ENCODE measurements at places on chromosomes 2 and 18.

DNA sequence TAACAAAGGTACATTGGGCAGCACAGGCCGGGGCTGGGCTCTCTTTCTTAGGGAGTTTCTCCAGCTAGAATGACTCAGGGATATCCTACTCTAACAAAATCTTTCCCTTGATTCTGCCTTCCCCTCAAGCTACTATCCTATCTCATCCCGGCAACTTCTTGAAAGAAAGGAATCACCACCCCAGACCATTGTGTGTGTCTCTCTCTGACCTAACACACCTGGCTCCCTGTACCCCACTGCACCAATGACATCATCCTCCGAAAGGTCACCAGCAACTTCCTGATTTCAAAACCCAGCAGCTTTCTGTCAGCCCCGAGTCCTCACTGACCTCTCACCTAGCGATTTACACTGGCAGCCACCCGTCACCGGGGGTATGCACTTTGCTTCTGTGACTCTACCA lies 72.1 kb upstream of the MAP4K4 start:
- DNase-seq: no peak

GRCh38 chr2:235864733-235865515 lies 303.3 kb downstream of the GBX2 start:
- DNase-seq: no peak

GRCh38 chr2:70830366-70830765 lies 5.2 kb downstream of the CD207 start:
- no peak for DNase-seq

DNA sequence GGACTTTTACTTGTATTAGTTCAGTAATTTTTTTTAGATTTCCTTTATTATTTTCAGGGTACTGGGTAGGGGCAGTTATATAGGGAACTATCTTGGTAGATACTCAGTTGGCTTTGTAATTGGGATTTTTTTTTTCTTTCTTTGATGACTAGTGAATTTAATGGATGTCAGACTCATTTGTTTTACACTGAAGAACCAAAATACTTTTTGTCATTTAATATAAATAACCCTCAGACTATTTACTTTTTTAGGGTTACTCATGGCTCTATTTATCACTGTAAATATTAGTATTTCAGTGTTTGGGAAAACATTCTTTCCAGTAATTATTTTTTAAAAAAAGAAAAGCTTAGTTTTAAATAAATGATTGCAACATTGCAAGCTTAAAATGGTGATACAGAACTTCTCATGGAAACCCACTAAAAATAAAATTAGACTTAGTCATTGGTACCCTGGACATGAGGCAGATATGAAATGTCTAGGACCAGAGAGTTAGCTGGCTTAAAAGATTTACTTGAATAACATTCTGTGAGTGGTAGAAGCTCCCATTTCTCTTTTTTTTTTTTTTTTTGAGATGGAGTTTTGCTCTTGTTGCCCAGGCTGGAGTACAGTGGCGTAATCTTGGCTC lies 74.4 kb upstream of the CYP20A1 start:
- DNase-seq: no peak

DNA sequence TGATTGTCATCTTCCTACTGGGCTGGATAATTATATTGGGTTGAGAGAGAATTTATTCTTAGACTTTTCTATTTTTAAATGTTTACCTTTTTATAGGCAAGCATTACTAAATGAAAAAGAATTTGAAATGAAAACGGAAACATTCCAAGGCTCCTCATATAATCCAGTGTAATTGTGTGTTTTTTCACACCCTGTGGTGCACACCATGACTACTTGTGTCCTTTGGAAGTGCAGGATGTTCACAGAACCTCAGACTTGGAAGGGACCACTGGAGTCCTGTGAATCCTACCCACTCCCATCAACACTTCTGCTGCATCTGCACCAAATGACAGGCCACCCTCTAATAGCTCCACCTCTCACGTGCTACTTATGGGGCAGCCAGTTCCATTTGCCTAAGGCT lies 48.0 kb downstream of the NAT8 start:
- DNase-seq: no peak

GRCh38 chr2:148726228-148726627 lies 81.7 kb downstream of the EPC2 start:
- no peak for DNase-seq

- no peak for DNase-seq
Observed at GRCh38 chr2:46983065-46983801, 67.6 kb upstream of the MCFD2 start.

- DNase-seq: no peak
Observed at GRCh38 chr2:146123714-146124113, 1603.8 kb upstream of the ZEB2 start.

- no peak for DNase-seq
Observed at GRCh38 chr2:181818840-181819239, 72.7 kb upstream of the ITPRID2 start.

DNA sequence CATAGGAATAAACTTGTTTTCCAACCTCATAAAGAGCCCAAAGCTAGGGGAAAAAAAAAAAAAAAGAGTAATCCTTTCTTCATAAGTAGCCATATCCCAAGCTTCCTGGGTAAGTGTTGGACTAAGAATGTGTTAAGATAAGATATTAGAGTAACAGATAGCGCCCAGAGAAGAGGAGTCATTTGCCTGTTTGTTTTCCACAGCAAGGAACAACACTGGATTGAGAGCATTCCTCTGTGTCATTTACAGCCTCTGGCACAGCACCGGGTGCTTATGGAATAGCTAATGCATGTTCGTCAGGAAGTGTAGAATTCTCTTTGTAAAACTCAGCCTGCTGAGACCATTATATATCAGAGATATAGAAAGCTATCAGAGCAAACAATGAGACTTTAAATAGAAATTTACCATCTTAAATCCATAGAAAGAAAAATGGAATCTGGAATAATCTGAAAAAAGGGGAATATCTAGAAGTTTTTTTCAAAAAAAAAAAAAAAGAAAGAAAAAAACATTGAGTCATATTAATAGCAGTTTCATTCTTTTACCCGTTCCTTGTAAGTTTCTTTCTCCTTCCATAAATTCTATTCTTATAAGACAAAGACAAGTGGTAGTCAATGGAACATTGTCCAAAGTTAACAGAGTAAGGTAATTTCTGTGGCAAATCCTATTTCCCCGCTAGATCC lies 37.6 kb downstream of the LRP2 start:
- DNase-seq: no peak

- DNase-seq: no peak
Observed at GRCh38 chr2:3101016-3101942, 276.3 kb downstream of the EIPR1 start.

DNA sequence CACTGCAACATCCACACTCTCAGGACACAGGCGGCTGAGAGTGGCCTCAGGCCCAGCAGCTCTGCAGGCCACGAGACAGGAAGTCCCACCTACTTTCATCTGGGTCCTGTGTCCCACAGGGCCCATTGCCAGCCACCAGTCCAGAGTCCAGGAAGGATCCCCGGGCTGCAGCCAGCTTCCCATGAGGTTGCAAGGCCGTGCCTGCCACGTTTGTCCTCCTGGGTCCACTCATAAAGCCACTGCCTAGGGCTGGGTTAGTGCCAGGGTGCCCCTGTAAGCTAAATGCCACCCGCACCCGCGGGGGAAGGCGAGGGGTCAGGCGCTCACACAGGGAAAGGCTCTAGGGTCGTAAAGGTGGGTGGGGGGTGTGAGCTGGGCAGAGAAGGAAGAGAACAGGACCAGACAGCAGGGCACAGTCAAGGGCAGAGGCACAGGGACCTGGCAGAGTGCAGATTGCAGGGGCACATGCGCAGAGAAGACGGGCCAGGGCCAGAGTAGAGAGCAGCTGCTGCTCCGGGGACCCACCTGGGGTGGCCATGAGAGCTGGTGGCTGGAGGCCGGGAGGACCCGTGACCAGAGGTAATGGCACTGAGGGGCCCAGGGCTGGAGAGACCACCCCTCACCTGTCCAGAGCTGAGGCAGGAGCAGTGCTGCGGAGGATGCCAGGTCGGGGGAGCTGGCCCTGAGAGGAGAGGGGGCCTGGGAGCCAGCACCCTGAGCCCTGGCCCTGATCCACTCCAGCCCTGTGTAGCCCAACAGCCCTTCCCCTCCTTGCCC lies 8.0 kb downstream of the AGXT start:
- DNase-seq: no peak
